Fibroblast of skin of abdomen (primary cell): ENCODE measurements at places on chromosomes 13 and 19.

GRCh38 chr13:29103065-29103800, 283.1 kb downstream of the MTUS2 start:
- no peak for DNase-seq

DNA sequence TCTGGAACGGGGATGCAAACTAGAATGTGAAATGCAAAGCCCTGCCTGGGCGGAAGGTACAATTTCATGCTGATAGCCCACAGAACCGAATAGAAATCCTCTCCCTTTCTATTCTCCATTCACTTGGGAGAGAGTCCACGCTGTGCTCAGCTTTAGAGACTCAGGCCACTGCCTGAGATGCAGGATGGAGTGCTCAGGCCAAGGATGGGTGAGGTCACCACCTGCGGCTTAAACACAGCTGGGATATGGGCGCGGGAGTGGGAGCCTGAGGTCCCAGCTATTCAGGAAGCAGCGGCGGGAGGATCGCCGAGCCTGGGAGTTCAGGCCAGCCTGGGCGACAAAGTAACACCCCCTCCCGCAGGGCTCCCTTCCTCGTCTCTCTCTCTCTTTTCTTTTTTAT, 446 bp upstream of the ZNF83 start:
- DNase-seq: no peak

DNA sequence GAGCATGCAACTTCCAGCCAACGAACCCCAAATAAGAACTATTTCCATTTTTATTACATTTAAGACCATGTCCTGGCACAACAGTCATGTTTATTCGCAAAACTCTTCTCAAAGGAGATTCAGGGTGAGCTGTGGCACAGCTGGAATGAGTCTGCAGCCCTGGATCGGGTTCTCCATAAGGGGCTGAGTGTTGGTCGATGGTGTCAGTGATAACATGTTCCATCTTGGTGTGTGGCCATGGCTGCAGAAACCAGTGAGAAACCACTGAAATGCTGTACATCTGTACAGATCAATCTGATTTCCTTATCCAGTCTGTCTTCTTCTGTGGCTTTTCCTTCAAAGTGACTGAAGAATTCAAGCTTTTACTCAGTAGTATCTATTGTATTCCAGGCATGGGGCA, 15.2 kb downstream of the FAM124A start:
- no peak for DNase-seq

GRCh38 chr13:50078895-50079654, 63.8 kb downstream of the KCNRG start:
- DNase-seq: no peak

- no peak for DNase-seq
Measured at GRCh38 chr13:52112591-52112990, 16.3 kb downstream of the NEK5 start.

DNA sequence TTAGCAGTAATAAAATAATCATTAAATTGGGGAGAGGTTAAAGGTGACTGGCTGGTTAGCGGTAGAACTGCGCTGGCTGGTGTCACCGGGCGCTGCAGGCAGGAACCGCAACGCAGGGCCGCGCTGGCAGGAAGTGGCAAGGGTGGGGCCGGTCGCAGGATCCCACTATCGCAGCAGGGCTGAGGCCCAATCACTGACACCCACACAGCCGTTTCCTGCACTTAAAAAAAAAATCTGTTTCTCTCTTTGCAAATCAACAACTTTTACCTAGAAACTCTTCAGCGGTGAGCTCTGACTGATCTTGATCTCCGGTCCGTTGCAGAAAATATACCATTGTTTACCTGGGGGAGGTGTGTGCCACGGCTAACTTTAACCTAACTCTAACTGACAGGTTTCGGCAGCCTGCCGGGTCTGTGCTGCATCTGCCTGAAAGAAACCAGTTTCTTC, 46.9 kb downstream of the KLF2 start:
- no peak for DNase-seq
